ENCODE measurements at places on chromosomes 2 and 18. TPM values are rescaled to one million over a fixed set of nuclear protein-coding genes. Genes with fewer than 3 reads are reported as not detected.
A peak's percentile ranks its signal among the peaks of the same experiment; 100 is the strongest.

DNA sequence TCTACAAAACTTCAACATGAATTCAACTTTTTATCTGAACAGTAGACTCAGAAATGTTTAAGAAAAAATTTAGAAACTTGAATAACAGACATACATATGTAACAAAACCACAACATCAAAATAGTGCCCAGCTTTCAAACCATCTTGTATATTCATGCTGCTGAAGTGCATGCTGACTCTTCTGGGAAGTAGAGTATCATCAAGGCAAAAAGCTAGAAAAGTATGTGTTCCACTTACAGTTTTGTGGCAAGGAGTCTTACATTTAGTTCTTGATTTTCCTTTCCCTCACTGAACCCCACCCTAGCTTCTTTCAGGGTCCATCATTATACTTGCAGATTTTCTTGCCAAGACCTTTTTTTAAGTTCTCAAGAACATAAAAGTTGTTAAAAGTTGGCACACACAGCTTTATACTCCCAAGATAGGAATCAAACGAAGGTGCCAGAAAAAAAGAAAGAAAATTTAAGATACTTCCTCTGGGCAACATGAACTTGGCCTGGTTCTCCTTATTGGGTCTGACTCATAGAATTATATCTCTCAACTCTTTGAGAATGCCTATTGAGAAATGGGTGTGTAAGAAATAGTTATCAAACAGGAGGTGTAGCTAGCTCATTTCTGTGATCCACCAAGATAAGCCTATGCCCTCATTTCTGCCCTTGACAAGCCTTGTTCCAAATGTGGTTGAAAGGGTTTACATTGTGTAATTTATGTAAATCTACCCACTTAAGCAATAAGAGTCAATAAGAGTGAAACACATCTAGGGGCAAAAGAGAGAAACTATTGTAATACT is 667.6 kb upstream of the ACVR2A start:
- H3K4me1 ChIP-seq, result no peaks in the 10 kb centered on the region
- no peak overlapping the region for H3K27ac ChIP-seq

DNA sequence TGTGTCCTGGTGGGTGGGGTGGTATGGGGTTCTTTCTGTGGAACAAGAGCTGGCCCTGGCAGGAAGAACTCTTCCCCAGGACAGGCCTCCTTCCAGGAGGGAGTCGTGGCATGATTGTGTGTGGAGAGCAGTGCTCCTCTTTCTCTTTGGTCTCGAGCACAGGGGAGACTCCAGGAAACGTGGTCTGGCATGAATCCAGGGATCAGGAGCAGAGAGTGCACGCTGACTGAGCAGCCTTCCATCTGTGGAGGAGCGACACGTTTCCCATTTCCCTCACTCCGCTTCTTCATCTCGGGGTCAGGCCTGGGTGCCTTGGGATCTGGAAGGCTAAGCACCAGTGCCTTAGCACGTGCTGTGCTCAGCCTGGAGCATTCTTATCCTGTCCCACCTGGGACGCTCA is 132.0 kb upstream of the HDAC4 start:
- H3K36me3 ChIP-seq, result no peaks in the 10 kb centered on the region
- no peak for DNase-seq
- no peaks in the 10 kb centered on the region for H3K4me1 ChIP-seq
- no peak overlapping the region for H3K4me3 ChIP-seq
- no peaks in the 10 kb centered on the region for H3K27me3 ChIP-seq
- H3K27ac ChIP-seq, result no peak overlapping the region

DNA sequence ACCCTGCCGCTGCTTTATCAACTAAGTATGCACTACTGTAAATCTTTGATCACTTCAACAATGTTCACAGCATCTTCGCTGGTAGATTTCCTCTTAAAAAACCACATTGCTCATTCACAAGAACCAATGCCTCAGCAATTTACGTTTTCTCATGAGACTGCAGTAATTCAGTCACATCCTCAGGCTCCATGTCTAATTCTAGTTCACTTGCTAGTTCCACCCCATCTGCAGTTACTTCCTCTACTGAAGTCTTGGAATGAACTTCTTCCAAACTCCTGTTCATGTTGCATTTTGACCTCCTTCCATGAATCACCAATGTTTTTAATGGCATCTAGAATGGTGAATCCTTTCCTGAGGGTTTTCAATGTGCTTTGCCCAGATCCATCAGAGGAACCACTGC is 35.8 kb downstream of the PRELID3A start:
- no peaks in the 10 kb centered on the region for H3K36me3 ChIP-seq
- H3K4me1 ChIP-seq, result no peaks in the 10 kb centered on the region
- H3K27ac ChIP-seq, result no peak overlapping the region
- H3K27me3 ChIP-seq, result no peaks in the 10 kb centered on the region
- no peak overlapping the region for H3K4me3 ChIP-seq

GRCh38 chr18:9860682-9861081 is 25.1 kb upstream of the TXNDC2 start:
- H3K27ac ChIP-seq, result no peak overlapping the region
- H3K27me3 ChIP-seq, result no peaks in the 10 kb centered on the region
- H3K4me3 ChIP-seq, result no peak overlapping the region
- no peaks in the 10 kb centered on the region for H3K36me3 ChIP-seq
- no peaks in the 10 kb centered on the region for H3K4me1 ChIP-seq

DNA sequence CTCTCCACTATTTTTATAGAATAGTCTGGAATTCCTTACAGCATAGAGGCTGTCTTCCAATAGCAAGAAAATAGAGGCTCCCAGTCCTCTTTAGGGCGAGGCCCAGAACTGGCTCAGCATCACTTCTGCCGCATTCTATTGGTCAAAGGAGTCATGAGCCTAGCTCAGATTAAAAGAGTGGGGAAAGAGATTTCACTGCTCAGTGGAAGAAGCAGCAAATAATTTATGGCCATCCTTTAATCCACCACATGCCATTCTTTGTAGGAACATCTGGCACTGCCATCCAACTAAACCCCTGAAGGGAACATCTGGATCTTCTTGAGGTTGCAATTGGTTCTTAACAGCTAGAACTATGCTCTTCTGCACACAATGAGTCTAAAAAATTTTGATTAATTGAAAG is 43.4 kb upstream of the NEUROD1 start:
- peaks cover 3% of the 10 kb centered on the region for H3K27me3 ChIP-seq
- DNase-seq, result no peak
- H3K4me1 ChIP-seq, result no peaks in the 10 kb centered on the region
- no peak overlapping the region for H3K4me3 ChIP-seq
- H3K36me3 ChIP-seq, result no peaks in the 10 kb centered on the region

GRCh38 chr2:7841751-7842150 is 840.1 kb upstream of the ID2 start:
- no peaks in the 10 kb centered on the region for H3K36me3 ChIP-seq
- DNase-seq, result no peak
- H3K27me3 ChIP-seq, result no peaks in the 10 kb centered on the region
- no peak overlapping the region for H3K4me3 ChIP-seq
- H3K4me1 ChIP-seq, result no peaks in the 10 kb centered on the region

DNA sequence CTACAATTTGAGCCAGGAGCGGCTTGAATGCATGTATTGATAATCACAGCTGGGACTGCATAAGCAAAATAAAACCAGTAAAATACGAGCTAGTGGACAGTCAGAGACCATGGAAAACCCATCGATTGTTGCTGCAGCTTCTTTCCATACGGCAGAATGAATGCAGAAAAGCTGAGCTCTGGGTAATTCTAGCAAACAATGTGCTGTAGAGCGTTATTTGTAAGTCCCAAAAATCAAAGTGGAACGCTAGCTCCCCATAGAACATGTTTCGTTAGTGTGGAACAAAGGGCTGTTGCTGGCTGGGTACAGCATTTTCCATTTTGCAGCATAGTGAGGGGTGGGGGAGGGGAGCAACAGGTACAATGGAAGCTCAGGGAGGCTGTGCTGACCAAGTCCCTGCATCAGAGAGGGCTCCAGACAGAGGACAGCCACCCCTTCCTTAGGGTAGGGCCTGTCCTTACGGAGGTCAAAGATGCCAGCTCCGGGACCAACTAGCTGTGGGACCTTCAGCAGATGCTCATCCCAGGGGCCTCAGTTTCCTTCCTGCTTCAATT is 74.1 kb downstream of the BOD1L2 start:
- no peak for DNase-seq
- no peak overlapping the region for H3K27ac ChIP-seq
- no peaks in the 10 kb centered on the region for H3K4me1 ChIP-seq
- H3K27me3 ChIP-seq, result no peaks in the 10 kb centered on the region
- H3K4me3 ChIP-seq, result no peak overlapping the region

- H3K36me3 ChIP-seq, result no peaks in the 10 kb centered on the region
- H3K27me3 ChIP-seq, result no peaks in the 10 kb centered on the region
- peak within 1 kb of the TSS; percentile 91 for H3K27ac ChIP-seq
- DNase-seq, result peak; percentile 45
- peak within 1 kb of the TSS; percentile 67 for H3K4me3 ChIP-seq
Measured at GRCh38 chr18:63319383-63320122, at the start of gene BCL2. BCL2 (minus strand) TSS chr18:63319769.

GRCh38 chr18:3129053-3129864 is 90.5 kb downstream of the MYOM1 start:
- no peak overlapping the region for H3K27ac ChIP-seq
- no peaks in the 10 kb centered on the region for H3K36me3 ChIP-seq
- H3K4me1 ChIP-seq, result peaks cover 6% of the 10 kb centered on the region
- no peaks in the 10 kb centered on the region for H3K27me3 ChIP-seq
- peak; percentile 88 for DNase-seq
- H3K4me3 ChIP-seq, result peak overlapping the region; percentile 16

DNA sequence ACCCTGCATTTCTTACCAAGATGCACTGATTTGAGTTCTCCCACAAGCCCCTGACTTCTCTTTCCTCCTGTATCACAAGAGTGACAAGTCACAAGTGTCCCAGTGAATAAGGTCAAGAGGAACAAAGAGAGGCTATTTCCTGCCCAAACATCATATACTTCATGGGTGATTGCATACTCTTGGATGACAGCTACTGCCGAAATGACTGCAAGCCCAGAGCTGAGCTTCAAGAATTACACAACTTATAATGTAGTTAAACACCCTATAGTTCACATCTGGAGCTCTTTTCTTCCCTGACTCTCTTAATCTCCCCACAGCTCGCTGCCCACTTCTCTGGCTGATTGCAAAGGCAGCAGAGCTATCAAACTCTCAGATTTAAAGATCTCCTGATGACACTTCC is 289.7 kb upstream of the PARD3B start:
- no peak overlapping the region for H3K27ac ChIP-seq
- H3K4me3 ChIP-seq, result no peak overlapping the region
- no peaks in the 10 kb centered on the region for H3K36me3 ChIP-seq
- H3K4me1 ChIP-seq, result peaks cover 6% of the 10 kb centered on the region
- DNase-seq, result no peak

DNA sequence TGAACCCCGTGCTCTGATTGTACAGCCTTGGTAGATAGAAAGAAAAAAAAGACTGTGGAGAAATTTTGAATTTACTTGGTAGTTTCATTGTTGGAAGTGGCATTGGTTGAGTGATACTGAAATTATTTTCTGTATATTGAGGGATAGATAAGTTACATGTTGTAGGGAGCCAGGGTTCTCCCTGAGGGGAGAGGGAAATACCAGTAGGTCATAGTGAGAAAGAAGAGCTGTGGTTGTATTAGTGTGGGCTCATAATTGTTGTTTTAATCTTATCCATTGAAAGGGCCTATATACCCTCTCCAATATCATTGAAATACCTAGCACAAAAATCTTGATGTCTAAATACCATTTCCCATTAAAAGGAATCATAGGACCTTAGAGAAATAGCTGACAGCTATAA is 16.9 kb upstream of the RAB31 start:
- H3K27me3 ChIP-seq, result no peaks in the 10 kb centered on the region
- H3K36me3 ChIP-seq, result no peaks in the 10 kb centered on the region
- DNase-seq, result no peak
- no peak overlapping the region for H3K27ac ChIP-seq
- no peak overlapping the region for H3K4me3 ChIP-seq
- H3K4me1 ChIP-seq, result no peaks in the 10 kb centered on the region

- DNase-seq, result peak; percentile 92
- H3K36me3 ChIP-seq, result no peaks in the 10 kb centered on the region
- H3K27ac ChIP-seq, result peak overlapping the region; percentile 51
- H3K27me3 ChIP-seq, result no peaks in the 10 kb centered on the region
- H3K4me3 ChIP-seq, result no peak overlapping the region
Measured at GRCh38 chr2:9799729-9800632, 43.3 kb upstream of the TAF1B start.

GRCh38 chr2:150676747-150677383 is 189.4 kb upstream of the RND3 start:
- no peaks in the 10 kb centered on the region for H3K36me3 ChIP-seq
- H3K27ac ChIP-seq, result no peak overlapping the region
- H3K4me1 ChIP-seq, result no peaks in the 10 kb centered on the region
- no peak overlapping the region for H3K4me3 ChIP-seq
- H3K27me3 ChIP-seq, result no peaks in the 10 kb centered on the region
- DNase-seq, result no peak

- no peak for DNase-seq
- no peaks in the 10 kb centered on the region for H3K36me3 ChIP-seq
- peaks cover 66% of the 10 kb centered on the region for H3K27me3 ChIP-seq
- no peak overlapping the region for H3K4me3 ChIP-seq
- H3K4me1 ChIP-seq, result peaks cover 10% of the 10 kb centered on the region
- H3K27ac ChIP-seq, result no peak overlapping the region
Measured at GRCh38 chr2:73297586-73297985, 4.2 kb upstream of the EGR4 start.

GRCh38 chr18:23929362-23929930 is 85.1 kb upstream of the TTC39C start:
- H3K27ac ChIP-seq, result no peak overlapping the region
- DNase-seq, result no peak
- no peak overlapping the region for H3K4me3 ChIP-seq
- H3K36me3 ChIP-seq, result no peaks in the 10 kb centered on the region
- no peaks in the 10 kb centered on the region for H3K27me3 ChIP-seq
- no peaks in the 10 kb centered on the region for H3K4me1 ChIP-seq

DNA sequence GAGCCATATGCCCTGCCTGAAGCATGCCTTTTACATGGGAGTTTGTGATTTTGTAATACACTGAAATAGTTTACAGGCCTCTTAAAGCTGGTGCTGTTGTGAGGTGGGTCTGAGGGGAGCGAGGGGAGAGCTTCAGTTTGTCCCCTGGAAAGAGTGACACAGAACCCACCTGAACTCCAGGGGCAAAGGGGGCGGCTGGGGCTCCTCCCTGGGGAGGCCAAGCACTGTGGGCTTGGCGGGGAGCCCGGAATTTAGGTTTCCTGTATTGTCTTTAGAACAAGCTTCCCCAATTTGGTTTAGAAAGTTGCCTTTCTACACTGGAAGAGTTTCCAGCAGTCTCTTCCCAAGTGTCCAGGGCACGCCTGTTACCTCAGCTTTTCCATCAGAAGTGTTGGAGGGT is 75.7 kb downstream of the VAPA start:
- no peaks in the 10 kb centered on the region for H3K27me3 ChIP-seq
- H3K36me3 ChIP-seq, result no peaks in the 10 kb centered on the region
- no peak overlapping the region for H3K4me3 ChIP-seq
- no peaks in the 10 kb centered on the region for H3K4me1 ChIP-seq
- DNase-seq, result no peak

DNA sequence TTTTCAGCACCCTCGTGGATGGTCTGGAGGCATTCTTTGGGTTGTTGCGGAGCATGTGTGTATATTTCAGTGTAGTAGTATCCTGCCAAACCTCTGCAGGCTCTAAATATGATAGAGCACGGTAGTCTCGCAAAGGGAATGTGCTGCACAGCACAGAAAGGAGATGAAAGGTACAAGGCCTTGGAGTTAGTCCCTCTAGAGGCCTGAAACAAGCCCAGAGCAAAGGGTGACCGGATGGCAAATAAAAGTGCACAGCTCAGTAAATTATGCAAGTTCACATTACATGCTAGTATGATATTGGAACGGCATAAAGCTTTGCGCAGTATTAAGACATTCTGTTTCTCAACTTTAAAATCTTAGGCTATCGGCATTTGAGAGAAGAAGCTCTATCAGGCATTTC is 294.5 kb upstream of the REV1 start:
- H3K4me1 ChIP-seq, result no peaks in the 10 kb centered on the region
- H3K36me3 ChIP-seq, result no peaks in the 10 kb centered on the region
- no peak overlapping the region for H3K27ac ChIP-seq
- H3K27me3 ChIP-seq, result no peaks in the 10 kb centered on the region

The KCNK3 gene
- 0.64 TPM for total RNA-seq

The ASXL3 gene
- 1.00 TPM for total RNA-seq

The DYNAP gene
- total RNA-seq, result not detected

The TNS1 gene
- total RNA-seq, result 101 TPM

Data from transverse colon (tissue), 4 donors.